RKO (cell line): ENCODE measurements at places on chromosomes 7 and 10.
A peak's percentile ranks its signal among the peaks of the same experiment; 100 is the strongest.

- peak; percentile 38 for DNase-seq
Measured at GRCh38 chr10:84540022-84540616, 211.7 kb downstream of the CCSER2 start.

DNA sequence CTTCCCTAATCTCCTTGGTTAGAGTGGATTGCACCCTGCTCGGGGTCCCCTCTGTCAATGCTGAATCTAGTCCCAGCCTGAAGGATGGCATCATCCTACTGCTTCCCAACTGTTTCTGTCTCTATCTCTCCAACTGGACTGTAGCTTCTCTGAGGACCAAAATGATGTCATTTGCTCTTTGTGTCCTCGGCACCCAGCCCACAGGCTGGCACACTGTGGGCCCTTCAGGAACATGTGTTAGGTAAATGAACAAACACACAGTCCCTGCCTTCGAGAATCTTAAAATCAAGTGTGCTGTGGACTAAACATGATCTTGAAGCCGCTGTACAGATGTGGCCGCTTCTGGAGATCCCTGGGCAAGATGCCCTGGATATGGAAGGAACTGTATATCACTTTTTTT is 5.0 kb upstream of the CDH23 start:
- DNase-seq, result no peak

- no peak for DNase-seq
Measured at GRCh38 chr7:122595885-122596284, 103.0 kb downstream of the RNF133 start.

DNA sequence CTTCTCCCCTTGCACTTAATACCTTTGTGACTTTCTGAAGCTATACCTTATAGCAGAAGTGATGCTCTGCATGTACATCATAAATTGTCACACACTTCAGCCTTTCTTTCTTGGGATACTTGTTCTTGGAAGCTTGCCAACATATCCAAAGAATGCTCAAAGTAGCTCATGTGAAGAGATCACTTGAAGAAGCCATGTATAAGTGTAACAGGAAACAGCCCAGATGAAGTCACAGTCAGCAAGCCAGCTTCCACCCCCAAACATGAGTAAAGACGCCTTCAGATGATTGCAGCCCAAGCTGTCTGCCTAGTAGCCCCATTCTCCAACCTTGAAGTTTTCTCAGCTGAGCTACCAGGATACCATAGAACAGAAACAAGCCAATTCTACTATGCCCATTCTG is 50.9 kb downstream of the DGKB start:
- DNase-seq, result no peak

DNA sequence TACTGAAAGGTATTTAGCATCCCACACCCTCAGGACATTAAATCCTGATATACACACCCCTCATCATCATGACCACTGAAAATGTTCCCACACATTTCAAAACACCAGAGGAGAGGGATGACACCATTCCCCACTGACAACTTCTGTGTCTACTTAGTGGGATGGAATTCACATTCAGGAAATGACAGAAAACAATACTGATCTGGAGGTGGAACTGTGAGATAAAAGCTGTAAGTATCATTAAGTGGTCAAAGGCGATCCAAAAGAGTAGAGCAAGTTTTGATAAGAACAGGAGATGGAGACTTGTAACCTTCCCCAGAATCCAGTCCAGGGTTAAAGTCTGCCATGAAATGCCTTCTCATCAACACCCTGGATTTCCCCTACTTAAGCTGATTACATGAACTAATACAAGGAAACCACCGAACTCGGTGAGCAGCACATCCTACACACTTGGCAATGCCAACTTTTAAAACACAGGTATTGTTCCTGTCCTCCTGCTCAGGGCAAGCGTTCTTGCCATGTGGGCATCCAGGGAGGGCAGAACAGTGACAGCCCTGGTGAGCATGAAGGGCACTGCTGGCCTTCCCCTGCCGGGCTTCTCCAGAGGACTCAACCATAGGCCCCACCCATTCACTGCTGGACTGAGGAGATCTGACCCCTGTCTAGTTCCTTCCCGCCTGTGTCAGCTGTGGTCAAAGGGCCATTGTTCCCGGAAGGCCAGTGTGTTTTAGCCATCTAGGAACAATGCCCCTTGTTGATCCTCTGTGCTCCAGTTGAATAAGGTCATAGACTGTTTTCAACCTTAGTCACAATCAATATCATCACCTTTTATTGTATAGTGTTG is 85.0 kb downstream of the SGMS1 start:
- no peak for DNase-seq

GRCh38 chr10:96419351-96419750 is 60.5 kb upstream of the OPALIN start:
- no peak for DNase-seq

DNA sequence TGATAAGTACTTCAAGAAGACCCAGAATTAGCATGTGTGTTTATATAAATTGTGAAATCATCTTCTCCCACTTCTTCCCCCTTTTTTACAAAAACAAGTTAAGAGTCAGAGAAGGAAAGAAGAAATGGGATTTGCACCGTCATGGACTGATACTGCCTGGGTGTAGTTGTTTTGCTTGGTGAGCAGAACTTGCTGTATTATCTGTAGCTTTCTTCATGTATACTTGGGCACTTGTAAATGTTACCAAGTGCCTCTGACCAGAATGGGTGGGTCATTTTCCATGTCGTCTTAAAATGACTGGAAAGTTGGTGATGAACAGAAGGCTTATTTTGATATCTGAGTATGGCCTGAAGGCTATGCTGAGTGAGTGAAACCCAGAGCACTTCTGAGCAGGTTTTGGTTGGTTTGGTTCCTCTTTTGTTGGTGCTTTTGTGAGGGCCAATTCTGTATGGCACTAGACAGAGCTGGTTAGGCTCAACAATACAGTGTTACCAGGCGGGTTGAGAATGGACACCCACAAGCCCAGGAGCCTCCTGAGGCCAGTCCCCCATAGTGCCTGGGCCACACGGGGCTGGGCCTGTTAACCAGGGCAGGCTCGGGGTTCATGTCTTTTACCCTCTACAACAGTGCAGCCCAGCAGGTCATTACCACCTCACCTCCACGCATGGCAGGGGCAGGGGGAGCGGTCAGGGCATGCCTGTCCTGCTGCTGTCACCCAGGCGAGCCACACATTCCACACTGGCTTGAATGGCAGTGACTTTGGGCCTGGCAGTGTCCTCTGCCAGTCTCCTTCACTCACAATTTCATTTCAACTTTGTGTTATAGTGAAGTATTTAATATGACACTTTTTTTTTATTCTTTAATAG is 115.1 kb downstream of the CCNY start:
- no peak for DNase-seq

DNA sequence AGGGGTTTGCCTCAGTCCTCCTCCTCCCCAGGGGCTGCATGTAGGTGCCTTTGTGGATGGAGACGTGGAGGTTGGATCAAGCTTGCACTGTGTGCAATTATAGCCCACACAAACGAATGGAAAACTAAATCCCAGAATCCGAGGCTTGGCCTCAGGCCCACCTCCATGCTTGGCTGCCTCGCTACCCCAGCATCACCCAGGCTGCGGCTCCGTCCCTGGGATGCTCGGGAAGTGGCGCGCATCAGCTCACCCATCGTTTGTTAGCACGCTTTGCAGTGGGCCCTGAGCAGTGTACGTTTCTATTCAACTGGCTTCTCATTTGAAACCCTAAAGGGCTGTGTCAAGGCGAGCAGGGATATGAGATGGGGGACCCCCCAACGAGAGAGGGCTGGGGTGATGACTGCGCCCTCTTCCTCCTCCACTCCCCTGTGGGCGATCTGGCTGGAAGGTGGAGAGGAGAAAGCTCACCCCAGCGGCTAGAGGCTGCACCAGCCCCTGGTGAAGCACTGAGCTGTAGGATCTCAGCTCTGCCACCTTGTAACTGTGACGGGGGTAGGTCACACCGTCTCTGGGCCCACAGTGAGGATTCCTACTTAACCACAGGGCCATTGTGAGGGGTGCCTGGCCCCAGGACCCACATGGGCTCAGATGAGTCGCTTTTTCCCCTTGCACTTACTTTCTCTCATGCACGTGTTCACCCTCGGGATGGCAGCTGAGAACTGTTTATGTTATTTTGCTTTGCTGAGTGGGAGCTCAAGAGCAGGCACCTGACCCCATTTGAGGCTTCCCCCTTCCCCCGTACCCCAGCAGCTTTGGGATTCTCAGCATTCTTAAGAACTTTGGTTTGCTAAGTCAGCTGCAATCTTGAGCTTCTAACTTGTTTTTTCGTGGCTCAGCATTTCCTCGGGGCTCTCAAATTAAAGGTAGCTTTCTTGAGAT is 12.7 kb upstream of the BTBD16 start:
- DNase-seq, result no peak

DNA sequence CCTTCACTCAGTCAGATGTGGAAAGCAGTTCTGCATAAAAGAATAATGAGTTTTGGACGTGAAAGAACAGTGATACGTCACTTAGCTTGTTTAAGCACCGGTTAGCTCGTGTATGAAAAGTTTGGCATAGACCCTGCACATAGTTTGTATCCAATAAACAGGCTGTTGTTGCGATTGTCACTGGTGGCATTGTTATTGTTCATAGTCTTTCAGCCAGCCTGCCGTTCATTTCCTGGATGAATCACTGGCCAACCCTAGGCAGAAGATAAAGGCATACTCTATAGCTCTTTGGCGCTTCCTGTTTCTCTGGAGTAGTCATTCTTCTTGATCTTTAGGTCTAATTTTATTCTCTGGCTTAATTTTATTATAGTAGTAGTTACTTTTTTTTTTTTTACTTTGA is 57.8 kb upstream of the ANKRD30A start:
- no peak for DNase-seq

DNA sequence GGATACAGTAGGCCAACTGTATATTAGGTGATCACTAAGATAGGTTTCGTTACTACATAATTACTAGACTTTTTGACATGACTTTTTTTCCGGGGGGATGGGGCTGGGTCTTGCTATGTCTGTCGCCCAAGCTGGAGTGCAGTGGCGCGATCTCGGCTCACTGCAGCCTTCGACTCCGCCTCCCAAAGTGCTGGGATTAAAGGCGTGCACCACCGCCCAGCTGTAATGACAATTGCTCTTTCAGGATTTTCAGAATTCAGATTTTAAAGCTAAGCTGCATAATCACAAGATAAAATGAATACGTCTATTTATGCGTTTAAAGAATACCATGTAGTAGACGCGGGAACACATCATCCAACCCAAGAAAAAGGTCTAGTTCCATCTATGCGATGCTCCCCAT is 982 bp downstream of the IDI1 start:
- DNase-seq, result peak; percentile 36

DNA sequence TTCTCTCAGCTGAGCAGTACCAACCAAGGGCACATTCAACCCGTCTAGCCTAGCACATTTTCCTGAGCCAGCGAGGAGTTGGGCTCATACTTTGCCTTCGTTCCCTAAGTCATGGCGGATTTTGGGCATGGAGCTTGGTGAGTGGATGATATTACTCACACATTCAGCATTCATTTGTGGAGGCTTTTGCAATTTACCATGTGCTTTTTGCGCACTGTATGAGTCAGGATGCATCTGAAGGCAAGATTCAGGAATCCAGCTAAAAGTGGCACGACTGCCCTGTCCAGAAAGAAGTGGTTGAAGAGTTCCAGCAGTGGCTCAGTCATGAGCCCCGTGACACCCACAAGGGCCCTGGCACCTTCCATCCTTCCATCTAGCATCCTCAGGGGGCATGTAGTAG is 24.2 kb upstream of the MGMT start:
- DNase-seq, result peak; percentile 21

DNA sequence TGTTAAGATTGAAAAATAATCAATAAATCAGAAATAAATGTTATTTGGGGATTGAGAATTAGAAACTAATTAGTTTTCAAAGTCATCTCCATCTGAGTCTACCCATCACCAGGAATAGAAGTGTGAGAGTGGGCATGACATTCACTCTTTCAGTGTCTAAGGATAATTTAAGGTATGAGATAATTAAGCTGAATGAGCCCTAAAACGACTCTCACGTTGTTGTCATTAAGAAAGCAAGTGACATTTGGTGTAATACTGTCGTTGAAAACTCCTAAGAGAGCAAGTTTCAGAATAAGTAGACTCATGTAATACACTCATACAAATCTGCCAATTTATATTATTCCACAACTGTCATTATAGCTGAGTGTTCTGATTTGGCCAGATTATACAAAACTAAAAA is 7.1 kb downstream of the AGMO start:
- no peak for DNase-seq

DNA sequence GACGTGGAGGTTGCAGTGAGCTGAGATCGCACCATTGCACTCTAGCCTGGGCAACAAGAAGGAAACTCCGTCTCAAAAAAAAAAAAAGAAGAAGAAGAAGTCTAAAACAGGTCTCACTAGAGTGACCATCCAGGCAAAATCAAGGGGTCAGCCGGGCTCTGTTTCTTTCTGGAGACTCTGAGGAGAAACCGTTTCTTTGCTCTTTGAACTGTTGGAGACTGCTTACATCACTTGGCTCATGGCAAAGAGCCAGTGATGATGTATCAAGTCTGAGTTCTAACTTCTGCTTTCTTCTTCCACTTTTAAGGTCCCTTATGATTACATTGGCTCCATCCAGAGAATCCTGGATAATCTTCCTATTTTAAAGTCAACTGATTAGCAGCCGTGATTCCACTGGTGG is 306.8 kb downstream of the WDR11 start:
- DNase-seq, result no peak

GRCh38 chr10:86960003-86960862 is 1.8 kb downstream of the SNCG start:
- DNase-seq, result peak; percentile 69

GRCh38 chr7:30474893-30475292 is 3.7 kb downstream of the NOD1 start:
- no peak for DNase-seq

DNA sequence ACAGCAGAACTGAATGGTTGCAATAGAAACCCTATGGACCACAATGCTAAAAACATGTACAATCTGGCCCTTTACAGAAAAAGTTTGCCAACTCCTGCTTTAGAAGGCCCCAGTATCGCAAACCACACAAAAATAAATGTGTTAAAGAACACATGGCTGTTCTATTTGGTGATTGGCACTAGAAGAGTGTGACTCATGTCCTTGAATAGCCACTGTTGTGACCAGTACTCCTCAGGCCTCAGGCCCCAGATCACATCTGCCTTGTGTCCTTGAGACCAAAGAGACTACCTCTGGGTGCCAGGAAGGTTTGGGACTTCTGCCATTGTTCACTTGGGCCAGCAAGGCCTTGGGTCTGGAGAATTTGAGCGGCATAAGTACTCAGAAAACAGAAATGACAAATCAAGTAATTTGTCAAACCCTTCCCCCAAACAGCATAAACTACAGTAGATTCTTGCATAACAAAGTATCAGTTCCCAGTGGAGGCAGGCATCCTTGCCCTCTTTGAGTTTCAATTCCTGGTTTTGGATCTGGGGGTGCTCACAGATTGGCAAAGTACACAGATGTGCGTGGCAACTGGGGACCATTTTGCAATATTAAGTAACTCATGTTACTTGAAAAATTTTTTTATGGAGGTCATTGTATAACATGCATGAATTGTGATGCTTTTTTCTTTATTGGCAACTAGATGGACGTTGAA is 50.2 kb downstream of the MTURN start:
- DNase-seq, result no peak

DNA sequence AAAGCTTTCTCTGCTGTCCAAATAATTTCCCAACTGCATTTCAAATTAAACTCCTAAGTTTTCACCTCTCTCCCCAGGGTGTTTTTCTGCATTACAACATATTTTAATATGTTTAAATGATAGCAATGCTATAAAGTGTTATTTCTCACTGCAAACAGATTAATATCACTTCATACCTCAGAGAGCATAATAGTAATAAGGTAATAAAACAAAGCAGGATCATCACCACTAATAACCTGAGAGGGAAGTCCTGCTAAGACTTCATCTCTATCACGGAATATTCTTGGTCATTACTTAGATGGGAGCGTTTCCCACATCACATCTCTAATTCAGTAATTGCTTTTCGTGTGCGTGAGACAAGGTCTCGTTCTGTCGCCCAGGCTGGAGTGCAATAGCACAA is 168.8 kb downstream of the PARD3 start:
- no peak for DNase-seq
